Fibroblast of skin of back (primary cell): ENCODE measurements at places on chromosomes 1 and 21.
A peak's percentile ranks its signal among the peaks of the same experiment; 100 is the strongest.

DNA sequence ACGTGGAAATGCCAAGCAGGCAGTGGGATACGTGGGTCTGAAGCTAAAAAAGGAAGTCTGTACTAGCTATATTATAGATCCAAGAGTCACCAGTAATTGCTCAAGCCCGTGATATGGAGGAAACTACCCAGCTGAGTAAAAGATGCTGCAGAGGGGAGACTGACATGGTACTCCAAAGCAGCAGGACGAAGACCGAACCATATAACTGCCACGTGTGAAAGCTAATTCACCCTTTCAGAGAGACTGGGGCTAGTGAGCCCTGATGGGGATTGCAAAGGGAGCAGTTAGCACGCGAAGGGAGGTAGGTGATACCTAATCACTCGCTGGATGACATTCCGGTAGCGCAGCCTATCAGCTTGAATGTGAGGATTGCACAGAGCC is 316 bp downstream of the AP4B1 start:
- no peak for DNase-seq

DNA sequence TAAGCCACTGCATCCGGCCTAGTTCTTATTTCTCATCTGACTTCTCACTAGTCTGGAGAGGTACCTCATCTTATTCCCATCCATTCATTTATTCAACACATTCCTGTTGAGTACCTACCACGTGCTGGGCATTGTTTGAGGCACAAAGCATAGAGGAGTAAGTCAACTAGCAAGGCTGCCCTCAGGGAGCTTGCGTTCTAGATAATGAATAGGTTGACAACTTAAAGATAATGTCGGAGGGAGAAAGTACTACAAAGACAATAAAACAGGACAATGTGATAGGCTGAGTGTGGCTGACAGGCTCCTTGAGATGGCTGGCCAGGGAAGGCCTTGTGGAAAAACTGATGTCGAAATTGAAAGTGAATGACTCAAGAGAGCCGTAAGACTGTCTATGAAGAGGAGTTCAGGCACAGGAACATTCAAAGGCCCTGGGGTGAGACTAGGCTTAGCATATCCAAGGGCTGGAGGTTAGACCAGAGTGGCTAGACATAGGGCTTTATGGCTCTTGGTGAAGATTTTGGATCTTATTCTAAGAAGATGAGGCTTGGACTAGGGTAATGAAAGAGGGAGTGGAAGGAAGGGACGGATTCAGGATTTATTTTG is 18.3 kb downstream of the SPATA21 start:
- no peak for DNase-seq

GRCh38 chr1:17117451-17118265 is 1.6 kb downstream of the PADI2 start:
- no peak for DNase-seq

- peak; percentile 84 for DNase-seq
These were observed 43.4 kb upstream of the MRPS6 start for GRCh38 chr21:34029743-34030528.

- no peak for DNase-seq
These were observed 663.0 kb downstream of the AJAP1 start for GRCh38 chr1:5317391-5317790.
